Upper lobe of left lung (tissue), 6 donors: ENCODE measurements at places on chromosomes 6 and 20. TPM values are rescaled to one million over a fixed set of nuclear protein-coding genes. Genes with fewer than 3 reads are reported as not detected.
A peak's percentile ranks its signal among the peaks of the same experiment; 100 is the strongest.

CALHM4 gene
- not detected for total RNA-seq

QRSL1 gene
- total RNA-seq, result 9.2 TPM

CNR1 gene
- total RNA-seq, result 11.4 TPM

BPIFA1 gene
- total RNA-seq, result 0.46 TPM

ATP6V1G2 gene
- total RNA-seq, result 1.1 TPM

HSPA12B gene
- total RNA-seq, result 53.7 TPM

DNA sequence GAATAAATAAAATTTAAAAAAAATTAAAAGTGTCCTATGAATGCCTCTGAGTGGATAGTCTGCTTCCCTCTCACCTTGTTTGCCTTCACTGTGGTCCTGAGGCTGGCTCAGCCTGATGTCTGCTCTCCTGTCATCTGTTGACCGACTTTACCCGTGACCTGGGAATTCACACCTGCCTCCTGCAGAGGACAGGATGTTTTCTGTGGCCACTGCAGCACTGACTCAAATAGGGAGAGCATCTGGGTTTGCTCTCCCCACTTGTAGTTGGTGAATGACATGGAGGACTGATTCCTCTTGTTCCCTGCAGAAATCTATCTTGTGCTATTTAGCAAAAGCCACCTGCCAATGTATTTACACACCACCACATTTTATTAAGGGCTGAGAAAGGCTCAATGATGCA, 52.4 kb upstream of the ERVFRD-1 start:
- no peaks in the 10 kb centered on the region for H3K36me3 ChIP-seq
- H3K27me3 ChIP-seq, result no peaks in the 10 kb centered on the region
- no peak overlapping the region for H3K4me3 ChIP-seq
- H3K4me1 ChIP-seq, result no peaks in the 10 kb centered on the region
- H3K27ac ChIP-seq, result no peak overlapping the region

DNA sequence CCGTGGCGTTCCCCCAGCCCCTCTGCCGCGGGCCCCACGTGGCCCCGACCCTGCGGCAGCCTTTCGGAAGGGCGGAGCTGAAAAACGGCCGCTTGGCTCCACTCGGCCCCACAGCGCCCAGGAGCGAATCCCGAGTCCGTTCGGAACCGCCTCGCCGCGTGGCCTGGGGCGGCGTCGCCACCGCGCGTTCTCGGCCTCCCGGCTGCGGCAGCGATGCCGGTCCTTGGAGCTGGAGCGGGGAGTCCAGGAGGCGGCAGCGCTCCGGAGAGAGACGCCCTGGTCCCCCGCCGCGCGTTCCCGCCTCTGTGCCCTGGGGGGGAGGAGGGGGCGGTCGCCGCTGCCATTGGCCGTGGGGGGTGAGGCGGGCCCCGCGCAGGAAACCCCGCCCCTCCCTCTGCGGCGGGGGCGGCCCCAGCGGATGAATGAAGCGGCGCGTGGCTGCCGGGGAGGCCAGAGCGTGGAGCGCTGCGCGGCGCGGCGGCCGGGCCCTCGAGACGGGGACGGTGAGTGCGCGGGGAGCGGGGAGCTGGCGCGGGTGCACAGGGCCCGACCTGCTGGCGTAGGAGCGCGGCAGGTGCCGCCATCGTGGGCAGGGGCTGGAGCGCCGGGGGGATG, at the start of gene SLCO4A1:
SLCO4A1 (plus strand) TSS at position 453 of the 615 bp plus-strand sequence. CDS start 13,952 bp downstream, outside the sequence.
- H3K36me3 ChIP-seq, result no peaks in the 10 kb centered on the region
- DNase-seq, result peak; percentile 95
- H3K4me1 ChIP-seq, result peaks cover 25% of the 10 kb centered on the region
- H3K27me3 ChIP-seq, result no peaks in the 10 kb centered on the region
- peak within 1 kb of the TSS; percentile 78 for H3K4me3 ChIP-seq

DNA sequence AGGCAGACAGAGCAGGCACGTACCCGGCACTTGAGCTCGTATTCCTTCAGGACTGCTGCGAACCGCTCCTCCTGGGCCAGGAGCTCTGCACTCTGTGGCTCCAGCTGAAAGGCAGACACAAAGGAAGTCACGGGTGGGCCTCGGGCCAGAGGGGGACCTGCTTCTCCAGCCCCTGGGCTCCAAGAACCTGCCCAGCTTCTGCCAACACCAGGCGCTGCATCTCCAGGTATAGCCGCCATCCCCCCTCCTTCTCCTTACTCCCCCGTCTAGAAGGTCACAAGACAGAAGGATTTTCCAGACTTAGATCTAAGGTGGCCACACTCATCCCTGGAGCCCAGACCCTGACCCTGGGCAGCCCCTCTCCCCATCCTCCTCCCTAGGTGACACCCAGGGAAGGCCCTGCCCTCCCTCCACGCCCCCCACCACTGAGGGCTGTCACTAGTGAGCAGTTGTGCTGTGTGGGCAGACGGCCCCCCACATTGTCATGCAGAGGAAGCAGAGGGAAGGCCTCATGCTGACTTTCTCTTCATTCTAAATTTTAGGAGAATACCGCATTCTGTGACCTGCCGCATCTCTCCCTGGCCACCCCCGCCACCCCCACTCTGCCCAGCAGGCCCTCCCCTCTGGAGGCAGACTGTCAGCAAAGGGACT, 81.9 kb downstream of the GINS1 start:
- no peak overlapping the region for H3K4me3 ChIP-seq
- H3K4me1 ChIP-seq, result no peaks in the 10 kb centered on the region
- peaks cover 15% of the 10 kb centered on the region for H3K36me3 ChIP-seq

DNA sequence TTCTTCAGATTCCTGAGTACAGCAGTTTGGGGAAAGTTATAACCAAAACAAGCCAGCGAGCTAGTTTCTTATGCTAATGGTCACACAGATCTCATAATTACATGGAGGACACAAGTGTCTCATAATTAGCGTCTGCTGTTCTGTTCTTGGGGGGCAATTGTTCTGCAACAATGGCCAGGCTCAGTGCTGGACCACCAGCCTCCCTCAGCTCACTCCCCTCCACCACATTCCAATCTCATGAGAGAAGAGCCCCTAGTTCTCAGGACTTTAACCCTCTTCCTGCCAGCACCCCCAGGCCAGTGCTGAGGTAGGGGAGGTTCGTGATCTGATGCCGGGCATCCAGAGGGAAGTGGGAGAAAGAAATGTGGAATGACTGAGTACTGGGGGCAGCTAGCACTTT, 20.2 kb upstream of the TOX2 start:
- H3K36me3 ChIP-seq, result no peaks in the 10 kb centered on the region
- H3K4me1 ChIP-seq, result peaks cover 4% of the 10 kb centered on the region
- H3K27me3 ChIP-seq, result no peaks in the 10 kb centered on the region
- H3K4me3 ChIP-seq, result no peak overlapping the region
- DNase-seq, result no peak

DNA sequence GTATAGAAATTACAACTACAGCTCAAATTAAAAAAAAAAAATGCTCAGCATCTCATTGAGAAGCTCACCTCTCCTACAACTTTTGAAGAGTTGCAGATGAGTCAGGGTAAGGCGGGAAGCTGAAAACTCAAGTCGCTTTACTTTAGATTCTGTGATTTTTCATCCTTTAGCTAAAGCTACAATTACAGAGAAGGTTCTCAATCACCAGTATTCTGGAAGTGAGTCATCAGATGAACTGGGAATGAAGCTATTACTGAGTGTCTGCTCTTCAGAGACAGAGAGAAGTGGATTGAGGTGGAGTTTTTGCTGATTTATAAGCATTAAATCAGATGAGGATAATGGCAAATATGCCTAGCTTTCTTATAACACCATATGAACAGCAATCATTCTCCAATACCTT, 91.9 kb downstream of the TFAP2A start:
- no peaks in the 10 kb centered on the region for H3K27me3 ChIP-seq
- no peak overlapping the region for H3K4me3 ChIP-seq
- no peaks in the 10 kb centered on the region for H3K36me3 ChIP-seq

DNA sequence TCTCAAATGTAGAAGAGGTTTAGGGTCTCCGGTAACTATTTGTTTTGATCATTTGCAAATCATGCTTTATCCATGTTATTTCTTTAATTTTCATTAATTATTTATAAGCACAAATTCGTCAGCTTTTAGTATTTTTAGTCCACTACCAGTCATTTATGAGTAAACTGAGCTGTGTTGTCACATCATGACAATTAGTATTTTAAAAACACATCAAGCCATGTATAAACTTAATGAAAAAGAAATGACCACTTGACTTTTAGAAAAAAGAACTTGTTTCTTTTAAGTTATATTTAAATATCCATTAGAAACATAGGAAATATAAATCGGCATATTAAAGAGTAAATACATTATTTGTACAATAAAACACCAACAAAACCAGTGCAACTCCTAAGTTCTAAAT, 2.8 kb downstream of the NKX2-4 start:
- peaks cover 31% of the 10 kb centered on the region for H3K4me1 ChIP-seq
- H3K36me3 ChIP-seq, result peaks cover 5% of the 10 kb centered on the region
- no peak overlapping the region for H3K4me3 ChIP-seq
- no peak for DNase-seq
- H3K27me3 ChIP-seq, result peaks cover 69% of the 10 kb centered on the region
- no peak overlapping the region for H3K27ac ChIP-seq

DNA sequence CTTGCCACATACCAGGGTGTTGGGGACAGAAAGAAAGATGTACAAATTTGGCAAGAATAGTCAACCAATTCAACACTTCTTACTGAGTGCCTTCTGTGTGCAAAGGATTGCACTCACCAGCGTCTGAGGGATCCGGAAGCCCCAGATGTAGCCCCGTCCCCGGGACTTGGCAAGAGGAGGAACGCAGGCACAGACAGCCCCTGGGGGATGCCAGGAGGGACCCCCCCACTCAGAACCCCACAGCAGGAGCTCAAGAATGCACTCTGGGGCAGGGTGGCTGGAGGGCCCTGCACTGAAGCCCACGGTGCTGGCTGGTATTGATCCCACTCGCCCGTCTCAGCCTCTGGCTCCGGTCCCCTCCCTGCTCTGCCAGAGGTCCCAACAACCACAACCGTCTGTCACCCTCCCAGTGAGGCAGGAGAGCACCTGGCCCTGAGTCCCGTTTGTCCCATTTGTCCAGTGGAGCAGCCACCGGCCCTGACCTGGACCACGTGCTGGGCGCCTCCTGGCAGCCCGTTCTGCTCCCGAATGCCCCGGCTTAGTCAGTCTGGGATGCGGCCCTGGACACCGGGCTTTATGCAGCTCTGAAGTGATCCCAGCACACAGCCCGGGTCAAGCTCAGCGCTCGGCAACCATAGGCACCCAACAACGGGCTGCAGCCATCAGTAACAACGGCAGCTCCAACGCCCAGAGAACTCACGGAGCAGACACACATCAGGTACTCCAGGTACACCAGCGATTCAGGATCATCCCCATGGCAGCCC, 128.7 kb downstream of the DLL1 start:
- no peak for DNase-seq
- no peaks in the 10 kb centered on the region for H3K36me3 ChIP-seq

DNA sequence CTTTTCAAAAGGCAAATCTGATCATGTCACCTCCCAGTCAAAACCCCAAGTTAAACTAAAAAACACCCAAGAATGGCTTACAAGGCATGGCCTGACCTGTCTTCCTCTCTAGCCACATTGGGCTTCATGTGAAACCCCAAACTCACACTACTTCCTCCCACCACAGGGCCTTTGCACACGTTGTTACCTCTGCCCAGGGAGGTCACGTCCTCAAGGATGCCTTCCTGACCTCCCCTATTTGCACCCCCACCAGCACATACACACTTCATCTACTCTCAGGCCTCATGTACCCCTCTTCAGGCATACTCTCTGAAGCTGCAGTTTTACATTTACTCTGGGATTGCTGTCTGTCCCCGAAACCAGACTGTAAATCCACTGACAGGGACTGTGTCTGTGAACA, 6.1 kb downstream of the EZR start:
- peaks cover 87% of the 10 kb centered on the region for H3K4me1 ChIP-seq
- peaks cover 10% of the 10 kb centered on the region for H3K36me3 ChIP-seq
- H3K27ac ChIP-seq, result peak overlapping the region; percentile 49
- no peak for DNase-seq
- H3K27me3 ChIP-seq, result no peaks in the 10 kb centered on the region

DNA sequence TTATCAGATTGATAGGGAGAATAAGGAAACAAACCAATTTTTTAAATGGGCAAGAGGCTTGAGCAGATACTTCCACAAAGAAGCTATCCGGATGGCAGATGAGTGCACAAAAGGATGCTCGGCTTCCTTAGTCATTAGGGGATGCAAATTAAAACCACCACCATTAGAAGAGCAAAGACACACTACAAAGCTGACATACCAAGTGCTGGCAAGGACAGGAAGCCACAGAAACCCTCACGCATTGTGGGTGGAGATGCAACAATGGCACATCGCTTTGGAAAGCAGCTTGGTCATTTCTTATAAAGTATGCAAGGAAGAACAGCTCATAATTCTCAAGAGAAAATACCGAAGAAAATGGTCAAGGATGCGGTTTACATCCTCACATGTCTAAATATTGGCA, 19.8 kb downstream of the BFSP1 start:
- H3K27ac ChIP-seq, result no peak overlapping the region
- no peak overlapping the region for H3K4me3 ChIP-seq
- no peaks in the 10 kb centered on the region for H3K4me1 ChIP-seq
- H3K27me3 ChIP-seq, result no peaks in the 10 kb centered on the region
- DNase-seq, result no peak

GRCh38 chr6:140445474-140446004, 1071.1 kb upstream of the CITED2 start:
- H3K36me3 ChIP-seq, result no peaks in the 10 kb centered on the region
- no peak overlapping the region for H3K4me3 ChIP-seq
- peaks cover 4% of the 10 kb centered on the region for H3K4me1 ChIP-seq
- no peak for DNase-seq
- no peaks in the 10 kb centered on the region for H3K27me3 ChIP-seq

DNA sequence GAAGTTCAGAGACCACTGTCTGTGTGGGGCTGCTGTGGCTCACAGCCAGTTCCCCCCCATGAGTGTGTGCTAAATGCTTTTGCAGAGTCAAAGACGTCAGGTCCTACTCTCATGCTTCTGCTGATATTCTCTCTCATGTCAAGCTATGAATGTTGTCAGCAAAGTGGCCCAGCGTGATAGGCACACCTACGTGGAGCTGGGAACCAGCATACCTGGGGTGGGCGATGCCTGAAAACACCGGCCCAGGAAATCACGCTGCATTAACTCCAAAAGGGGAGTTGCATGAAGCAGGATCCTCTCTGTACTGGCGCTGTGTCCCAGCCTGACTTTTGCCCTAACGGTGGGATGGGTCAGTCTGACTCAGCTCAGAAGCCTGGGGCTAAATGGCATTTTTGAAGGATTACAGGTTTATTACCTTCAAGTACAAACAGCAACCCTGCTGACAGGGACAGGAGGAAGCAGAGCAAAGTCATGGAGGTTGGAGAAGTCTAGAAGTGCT, 9.0 kb upstream of the MRPS10 start:
- no peak overlapping the region for H3K4me3 ChIP-seq
- no peaks in the 10 kb centered on the region for H3K27me3 ChIP-seq
- no peak for DNase-seq
